ENCODE measurements at places on chromosomes 2 and 18. TPM values are rescaled to one million over a fixed set of nuclear protein-coding genes. Genes with fewer than 3 reads are reported as not detected.

RASGRP3 gene
- 2.1 TPM for total RNA-seq

DSG2 gene
- total RNA-seq: 16.6 TPM

CEP76 gene
- total RNA-seq: 7.2 TPM

MREG gene
- 2.8 TPM for total RNA-seq

GAREM2 gene
- 20.8 TPM for total RNA-seq

GKN1 gene
- total RNA-seq: not detected

CAPN14 gene
- 0.24 TPM for total RNA-seq

FOXD4L1 gene
- total RNA-seq: 0.18 TPM

DSG4 gene
- not detected for total RNA-seq

LINC00305 gene
- total RNA-seq: not detected

DNA sequence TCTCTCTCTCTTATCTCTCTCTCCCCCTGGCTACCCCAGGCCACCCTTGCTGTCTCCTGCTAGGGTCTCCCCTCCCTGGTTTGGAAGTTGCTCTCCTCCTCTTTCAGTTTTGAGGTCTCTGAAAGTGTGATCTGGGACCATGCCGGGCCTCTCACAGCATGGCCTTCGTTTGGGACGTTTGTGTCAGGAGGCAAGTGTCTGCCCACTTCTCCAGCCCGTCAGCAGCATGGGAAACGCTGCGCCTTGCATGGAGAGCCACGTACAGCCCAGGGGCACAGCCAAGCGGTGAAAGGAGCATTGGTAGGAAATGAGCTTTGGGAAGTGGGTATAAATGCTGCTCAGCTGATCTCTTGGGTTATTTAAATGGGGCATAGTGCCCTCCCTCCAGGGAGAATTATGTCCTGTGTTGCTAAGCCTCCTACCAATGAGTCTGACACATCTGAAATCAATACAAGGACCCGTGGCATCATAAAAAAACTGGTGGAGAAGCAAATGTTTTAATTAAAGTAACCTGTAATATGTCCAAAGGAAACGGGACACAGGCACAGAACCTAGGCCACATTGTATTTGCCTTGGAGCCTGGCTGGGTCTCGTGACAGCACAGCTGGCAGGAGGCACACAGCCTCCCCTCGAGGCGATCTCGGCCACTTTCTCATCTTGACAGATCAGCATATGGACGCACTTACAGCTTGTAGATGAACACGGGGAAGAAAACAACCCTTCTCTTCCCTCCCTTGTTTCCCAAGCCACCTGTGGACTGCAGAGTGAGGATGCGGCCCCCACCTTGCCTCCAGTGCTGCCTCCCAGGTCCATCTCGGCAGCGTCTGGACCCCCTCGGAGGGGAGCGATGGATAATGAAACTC, 72.7 kb downstream of the SH3RF3 start:
- DNase-seq: no peak

DNA sequence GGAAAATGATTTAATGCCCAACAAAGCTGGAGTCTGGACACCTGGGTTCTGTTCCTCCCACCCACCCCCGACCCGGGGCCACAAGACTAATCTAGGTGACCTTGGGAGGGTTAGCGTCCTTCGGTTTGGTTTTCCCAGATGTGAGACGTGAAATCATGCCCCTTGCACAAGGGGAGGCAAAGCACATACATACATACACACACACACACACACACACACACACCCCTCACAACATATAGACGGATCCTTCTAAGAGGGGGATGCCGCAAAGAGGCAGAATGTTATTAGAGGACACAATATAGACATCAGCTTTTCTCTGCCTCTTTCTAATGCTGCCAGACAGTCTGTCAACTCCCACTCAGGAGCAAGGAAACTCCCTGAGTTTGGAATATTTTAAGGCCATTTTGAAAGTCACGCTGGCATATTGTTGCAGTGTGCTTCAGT, 616 bp upstream of the RBMS1 start:
- no peak for DNase-seq

GRCh38 chr2:239647052-239647819, 246.4 kb upstream of the HDAC4 start:
- no peak for DNase-seq

DNA sequence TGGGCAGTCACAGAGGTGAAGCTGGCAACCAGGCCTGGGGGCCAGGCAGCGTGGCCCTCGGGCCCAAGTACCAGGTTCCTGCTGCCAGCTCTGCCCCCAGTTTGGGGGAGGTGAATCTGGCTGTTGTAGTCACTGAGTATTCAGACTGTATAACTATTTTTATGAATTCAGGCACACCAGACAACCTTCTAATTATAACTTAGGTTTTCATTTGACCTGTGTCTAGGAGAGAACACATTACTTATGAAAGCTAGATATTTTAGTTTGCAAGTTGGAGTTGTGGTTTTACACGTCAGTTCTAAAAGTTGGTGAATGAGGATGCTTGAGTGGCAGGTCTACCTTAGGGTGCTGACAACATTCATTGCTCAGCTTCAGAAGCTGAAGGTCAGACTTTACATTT, 71.7 kb downstream of the LIMS1 start:
- no peak for DNase-seq

DNA sequence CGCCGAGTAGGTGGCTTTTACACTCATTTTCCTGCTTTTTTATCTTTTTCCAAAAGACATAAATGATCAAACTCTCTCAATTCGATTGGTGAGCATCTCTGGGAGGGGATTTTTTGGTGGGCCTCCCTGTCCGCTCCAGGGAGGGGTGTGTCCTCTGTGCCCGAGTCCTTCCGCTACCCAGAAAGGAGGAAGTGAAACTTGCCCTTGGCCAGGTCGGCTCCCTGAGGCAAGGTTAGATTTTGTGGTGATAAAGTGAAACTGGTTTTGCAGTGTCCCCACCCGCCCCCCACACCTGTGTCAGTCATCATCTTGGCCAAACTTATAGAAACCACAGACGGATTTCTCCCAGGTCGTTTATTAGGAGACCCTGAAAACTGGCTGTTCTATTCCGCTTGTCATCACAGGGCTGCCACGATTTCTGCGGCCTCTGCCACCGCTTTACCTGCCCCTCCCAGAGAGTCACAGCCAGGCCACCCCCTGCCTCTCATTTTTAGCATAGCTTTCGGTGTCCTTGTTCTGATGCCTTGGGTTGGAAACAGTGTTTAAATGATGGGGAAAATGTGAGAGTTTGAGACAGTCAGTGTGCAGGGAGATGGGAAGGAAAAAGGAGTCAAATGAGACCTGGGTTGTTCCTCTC, 93.6 kb downstream of the SH3BP4 start:
- DNase-seq: no peak

- DNase-seq: no peak
These were observed 64.4 kb upstream of the RAPH1 start for GRCh38 chr2:203599509-203599908.

DNA sequence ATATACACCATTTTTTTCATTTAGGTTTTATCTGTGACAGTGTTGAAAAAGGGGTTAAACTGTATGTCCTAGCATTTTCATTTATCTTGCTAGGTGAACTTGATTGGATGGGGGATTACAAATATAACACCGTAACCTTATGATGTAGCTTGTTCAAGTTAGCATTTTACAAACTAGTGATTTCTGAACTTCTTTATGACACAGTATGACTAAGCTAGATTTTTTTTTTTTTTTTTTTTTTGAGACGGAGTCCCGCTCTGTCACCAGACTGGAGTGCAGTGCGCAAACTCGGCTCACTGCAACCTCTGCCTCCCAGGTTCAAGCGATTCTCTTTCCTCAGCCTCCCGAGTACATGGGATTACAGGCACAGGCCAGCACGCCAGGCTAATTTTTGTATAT, 47.1 kb downstream of the KCMF1 start:
- DNase-seq: no peak

- DNase-seq: no peak
These were observed 43.3 kb downstream of the SAP130 start for GRCh38 chr2:127984551-127984950.

DNA sequence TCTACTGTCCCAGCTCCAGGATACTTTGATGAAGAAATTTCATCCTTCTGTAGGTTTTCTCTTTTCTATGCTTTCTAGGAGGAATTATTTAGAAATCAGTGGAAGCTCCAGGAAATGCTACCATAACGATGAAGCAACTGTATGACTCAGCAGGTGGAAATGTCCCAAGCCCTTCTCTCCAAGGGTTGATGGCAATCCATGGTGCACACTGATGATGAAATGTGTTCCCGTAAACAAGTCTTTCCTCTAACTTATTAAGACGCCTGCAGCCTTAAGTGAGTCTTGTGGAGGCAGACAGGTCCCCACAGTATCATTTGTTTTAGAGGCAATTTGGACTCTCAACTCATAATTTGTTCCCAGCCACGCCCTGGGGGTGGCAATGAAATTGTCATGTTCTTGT, 777.6 kb upstream of the SOX11 start:
- no peak for DNase-seq

DNA sequence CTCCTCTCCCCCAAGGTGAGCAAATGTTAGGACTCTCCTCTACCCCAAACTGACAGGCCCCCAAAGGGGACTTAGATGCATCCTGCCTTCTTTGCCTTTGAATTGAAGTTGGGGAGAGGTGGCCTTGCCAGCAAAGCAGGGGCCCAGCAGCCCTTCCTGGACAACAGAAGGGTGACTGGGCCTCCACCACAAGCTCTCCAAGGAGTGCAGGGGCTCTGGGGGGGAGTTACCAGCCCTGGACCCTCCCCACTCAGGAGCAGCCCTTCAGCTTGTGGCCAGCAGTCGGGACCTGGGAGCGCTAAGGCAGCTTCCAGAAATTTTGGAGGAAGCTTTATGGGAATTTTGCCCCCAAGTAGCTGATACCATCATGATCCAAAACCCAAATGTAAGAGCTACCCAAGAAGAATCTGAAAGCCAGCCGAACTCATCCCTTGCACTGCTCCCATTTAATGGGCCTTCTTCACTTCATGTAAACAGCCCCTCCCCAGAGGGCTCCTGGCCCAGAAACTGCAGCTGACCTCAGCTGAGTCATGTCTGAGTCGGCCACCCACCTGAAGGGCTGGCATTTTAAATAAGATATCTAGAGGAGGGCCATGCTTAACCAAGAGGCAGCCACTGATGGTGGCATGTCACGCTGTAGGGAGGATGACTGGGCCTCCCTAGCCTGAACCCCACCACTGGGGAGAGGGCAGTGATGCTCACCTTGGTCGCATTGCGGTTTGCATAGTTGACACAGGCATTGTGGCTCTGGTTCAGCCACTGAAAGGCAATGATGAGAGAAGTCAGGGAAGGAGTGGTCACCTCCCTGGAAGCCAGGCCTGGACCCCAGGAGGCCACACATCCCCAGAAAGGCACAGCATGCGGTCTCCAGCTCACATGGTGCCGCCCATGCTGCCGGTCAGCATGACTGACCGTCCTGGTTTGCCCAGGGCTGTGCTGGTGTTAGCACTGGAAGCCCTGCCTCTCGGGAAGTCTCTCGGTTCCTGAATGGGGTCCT, 71.5 kb downstream of the SFXN5 start:
- DNase-seq: peak; percentile 67

- no peak for DNase-seq
These were observed 681.3 kb downstream of the ADCYAP1 start for GRCh38 chr18:1585881-1586488.

- DNase-seq: no peak
These were observed 774.6 kb upstream of the FAM98A start for GRCh38 chr2:34373586-34374233.

DNA sequence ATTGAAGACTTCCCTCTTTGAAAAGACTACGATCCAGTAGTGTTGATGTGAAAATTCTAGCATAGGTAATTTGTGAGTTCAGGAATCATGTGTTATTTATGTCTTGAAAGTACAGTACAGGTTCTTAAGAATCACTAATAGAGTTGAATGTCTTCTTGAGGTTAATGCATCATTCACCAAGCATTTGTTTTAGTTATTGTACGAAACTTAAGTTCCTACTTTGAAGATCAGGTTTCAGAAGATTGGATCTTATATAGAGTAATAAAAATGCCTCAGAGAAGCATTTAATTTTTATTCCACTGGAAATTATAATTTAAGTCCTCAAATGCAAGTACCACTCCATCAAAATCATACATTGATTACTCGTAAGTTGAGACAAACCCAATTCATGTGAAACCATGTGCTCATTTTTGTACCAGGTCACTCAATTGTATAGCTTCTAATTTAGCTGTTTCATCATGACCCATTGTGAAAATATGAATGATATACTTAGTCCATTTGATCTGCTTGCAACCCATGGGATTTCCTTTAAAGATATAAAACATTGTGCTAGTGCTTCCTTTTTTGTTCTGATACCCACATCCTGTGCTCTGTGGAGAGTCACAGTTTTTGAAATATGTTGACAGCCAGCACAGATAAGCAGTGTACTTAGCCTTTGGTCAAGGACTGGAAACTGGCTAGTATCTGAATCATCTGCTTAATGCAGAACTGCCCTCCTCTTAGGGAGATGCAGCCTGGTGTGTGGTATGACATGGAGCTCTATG, 22.5 kb upstream of the RAB27B start:
- no peak for DNase-seq

GRCh38 chr18:13390196-13390595, 171.6 kb downstream of the LDLRAD4 start:
- no peak for DNase-seq

DNA sequence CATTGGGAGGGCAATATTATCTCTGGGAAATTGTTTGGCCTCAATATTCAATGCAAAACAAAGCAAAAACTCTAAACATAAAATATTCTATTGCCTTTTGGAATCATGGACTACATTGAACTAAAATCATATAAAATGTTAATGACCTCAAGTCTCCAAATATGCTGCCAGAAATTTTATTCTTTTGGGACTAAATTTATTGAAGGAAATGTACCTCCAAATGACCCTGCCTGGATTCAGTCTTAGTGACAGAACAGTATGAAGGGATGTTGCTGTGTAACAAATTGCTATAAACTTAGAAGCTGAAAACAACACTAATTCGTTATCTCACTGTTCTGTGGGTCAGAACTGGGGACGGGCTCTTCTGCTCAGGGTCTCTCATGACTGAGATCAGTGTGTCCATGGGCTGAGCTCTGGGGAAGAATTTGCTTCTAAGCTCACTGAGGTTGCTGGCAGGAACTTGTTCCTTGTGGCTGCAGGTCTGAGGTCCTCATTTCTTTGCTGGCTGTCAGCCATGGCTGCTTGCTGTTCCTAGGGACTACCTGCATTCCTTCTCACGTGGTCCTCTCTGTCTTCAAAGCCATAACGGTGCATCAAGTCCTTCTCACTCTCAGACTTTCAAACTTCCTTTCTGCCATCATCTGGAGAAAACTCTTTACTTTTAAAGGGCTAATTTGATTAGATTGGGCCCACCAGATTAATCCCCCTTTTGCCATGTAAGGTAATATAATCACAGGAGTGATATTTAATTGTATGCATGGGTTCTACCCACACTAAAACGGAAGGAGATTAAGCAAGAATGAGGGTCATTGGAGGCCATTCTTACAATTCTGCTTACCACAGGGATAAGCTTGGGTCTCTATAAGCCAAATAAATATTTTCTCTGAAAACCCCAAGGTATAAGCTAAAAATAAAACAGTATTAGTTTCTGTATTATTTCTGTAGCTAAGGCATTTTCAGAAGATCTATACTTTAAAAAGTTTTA, 149.0 kb downstream of the ADCYAP1 start:
- no peak for DNase-seq

- DNase-seq: no peak
These were observed 151.8 kb downstream of the MGAT5 start for GRCh38 chr2:134405611-134406081.

DNA sequence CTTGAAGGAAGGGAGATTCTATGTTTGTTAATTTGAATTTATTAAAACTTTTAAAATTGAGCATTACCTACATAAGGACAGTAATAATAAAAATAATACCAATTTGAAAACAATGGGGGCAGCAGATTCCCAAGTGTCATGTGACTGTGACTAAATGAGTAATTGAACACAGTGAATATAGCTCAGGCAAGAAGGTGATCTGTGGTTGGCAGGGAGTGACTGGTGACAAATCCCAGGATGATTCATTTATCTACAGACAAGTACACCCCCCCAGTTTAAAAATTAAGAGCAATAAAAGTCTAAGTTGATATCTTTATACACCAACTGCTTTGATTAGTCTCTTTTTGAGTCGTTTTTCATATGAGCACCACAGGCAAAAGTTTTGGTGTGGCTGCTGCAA, 299.5 kb downstream of the ARHGAP15 start:
- no peak for DNase-seq
